A172 (cell line): ENCODE measurements at places on chromosomes 13 and 19. TPM values are rescaled to one million over a fixed set of nuclear protein-coding genes. Genes with fewer than 3 reads are reported as not detected.

Gene HIPK4
- total RNA-seq: 0.38 TPM in 1 of 2 replicates, not detected in the other

Gene SIGLECL1
- not detected in 2 replicates for total RNA-seq

Gene FXYD1
- total RNA-seq: not detected in 2 replicates

Gene TEX26
- not detected in 2 replicates for total RNA-seq
